ENCODE measurements at places on chromosomes 4 and X.

- no peak for DNase-seq
Measured at GRCh38 chr4:70761276-70761816, 39.6 kb downstream of the RUFY3 start.

DNA sequence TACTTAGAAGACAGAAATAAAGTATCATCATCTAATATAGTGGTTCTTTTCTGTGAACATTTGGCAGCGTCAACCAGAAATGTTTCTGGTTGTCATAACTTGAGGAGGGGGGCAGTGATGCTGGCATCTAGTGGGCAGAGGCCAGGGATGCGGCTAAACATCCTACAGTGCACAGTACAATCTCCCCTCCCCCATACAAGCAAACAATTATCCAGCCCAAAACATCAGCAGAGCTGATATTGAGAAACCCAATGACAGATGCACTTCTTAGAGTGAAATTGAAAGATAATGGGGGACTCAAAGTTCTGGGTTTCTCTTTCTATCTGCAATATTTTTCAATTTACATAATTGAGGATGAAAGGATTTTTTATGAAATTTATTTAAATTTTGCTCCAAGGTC is 1.9 kb upstream of the EIF1AX start:
- no peak for DNase-seq

DNA sequence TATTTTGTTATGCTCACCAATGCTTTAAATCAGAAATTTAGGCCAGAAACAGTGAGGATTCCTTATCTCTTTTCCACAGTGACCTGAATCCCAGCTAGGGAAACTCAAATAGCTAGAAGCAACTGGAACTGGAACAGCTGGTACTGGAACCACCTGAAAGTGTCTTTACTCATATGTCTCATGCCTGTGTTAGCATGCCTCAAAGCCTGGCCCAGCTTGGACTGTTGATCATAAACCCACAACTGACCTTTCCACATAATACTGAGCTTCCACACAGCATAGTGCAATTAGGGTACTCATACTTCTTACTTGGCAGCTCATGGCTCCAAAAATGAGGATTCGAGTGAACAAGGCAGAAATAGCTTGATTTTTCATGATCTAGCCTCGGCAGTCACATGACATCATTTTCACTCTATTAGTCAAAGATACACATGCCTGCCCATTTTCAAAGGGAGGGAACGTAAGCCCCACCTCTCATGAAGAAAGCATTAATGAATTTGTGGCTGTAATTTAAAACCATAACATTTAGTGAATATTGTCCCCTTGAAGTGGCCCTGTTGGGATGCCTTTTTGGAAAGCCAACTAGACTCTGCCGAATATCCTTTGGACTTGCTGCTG is 80.8 kb upstream of the ACSL1 start:
- DNase-seq = no peak

DNA sequence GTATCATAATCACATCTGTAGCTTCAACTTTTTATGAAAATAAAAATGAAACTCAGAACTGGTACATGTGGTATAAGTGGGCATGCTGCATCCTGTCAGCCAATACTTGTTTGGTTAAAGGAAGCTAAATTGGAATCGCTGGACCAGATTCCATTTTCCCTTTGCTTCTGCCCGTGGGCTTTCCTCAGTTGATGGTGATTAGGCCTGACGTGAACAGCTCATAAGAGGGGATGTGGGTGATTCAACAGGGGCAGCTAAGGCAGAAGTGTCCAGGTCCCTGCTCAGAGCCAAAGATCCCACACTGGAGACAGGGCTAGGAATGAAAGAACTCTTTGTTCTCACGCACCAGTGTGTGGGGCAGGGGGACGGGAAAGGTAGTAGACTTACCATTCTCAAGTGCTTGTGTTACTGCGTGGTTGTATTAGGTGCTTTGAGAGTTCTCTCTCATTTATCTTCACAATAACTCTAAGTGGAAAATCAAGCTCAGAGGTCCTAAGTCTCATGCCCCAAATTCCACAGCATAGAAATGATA is 63.2 kb upstream of the GUCY1A1 start:
- no peak for DNase-seq

Data from stimulated activated CD4-positive, alpha-beta T cell treated with anti-CD3 and anti-CD28 coated beads, Interleukin-12 subunit alpha, Interleukin-12 subunit beta, amount 100 ng/mL, for 24 hours (primary cell).